ENCODE measurements at places on chromosomes 6 and 20.

- DNase-seq, result no peak
Measured at GRCh38 chr6:79671600-79672266, 40.6 kb downstream of the SH3BGRL2 start.

DNA sequence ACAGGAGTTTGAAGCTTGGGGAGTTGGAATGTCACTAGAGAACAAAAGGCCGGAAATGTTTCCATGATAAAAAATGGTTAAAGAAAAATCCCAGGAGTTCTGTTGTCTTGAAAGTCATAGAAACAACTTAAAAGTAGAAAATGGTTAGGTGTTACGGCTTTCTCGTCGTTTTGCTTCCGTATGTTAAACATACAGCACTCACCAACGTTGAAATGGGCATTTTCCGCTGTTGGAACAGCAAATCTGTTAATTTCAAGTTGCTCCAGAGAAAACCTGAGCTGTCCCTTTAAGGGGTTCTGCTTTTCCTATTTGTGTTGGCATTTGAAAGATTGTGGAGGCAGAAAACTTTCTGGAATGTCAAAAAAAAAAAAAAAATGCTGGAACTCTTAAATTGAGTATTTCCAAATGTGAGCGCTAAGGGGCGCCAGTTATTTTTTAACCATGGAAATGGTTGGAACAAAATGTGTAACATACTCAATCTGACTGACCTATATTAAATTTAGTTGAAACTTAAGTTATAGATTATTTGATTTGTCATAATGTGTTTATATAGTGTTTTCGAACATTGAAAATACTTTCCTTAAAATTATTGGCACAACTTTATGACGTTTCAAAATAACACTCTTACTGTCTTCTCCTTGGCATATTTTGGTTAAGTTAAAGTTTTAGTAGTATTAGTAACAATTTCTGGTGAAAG lies 2.2 kb downstream of the QKI start:
- DNase-seq, result no peak

DNA sequence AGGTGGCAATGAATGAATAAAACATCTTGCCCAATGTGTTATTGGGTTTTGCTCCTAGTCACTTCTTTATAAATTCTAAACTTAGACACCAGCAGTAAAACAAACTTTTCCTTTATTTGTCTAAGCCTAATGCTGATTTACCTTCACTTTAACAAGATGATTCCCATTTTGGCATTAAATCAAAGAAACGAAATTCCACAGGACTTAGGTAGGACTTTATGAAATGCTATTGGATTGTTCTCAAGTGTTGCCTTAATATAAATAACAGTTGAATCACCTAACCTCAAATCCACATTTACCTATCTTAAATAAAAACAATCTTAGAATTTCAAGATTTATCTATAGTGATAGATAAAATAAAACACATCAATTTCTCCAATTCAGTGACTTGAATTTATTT lies 831.8 kb downstream of the EPHA7 start:
- DNase-seq, result no peak

DNA sequence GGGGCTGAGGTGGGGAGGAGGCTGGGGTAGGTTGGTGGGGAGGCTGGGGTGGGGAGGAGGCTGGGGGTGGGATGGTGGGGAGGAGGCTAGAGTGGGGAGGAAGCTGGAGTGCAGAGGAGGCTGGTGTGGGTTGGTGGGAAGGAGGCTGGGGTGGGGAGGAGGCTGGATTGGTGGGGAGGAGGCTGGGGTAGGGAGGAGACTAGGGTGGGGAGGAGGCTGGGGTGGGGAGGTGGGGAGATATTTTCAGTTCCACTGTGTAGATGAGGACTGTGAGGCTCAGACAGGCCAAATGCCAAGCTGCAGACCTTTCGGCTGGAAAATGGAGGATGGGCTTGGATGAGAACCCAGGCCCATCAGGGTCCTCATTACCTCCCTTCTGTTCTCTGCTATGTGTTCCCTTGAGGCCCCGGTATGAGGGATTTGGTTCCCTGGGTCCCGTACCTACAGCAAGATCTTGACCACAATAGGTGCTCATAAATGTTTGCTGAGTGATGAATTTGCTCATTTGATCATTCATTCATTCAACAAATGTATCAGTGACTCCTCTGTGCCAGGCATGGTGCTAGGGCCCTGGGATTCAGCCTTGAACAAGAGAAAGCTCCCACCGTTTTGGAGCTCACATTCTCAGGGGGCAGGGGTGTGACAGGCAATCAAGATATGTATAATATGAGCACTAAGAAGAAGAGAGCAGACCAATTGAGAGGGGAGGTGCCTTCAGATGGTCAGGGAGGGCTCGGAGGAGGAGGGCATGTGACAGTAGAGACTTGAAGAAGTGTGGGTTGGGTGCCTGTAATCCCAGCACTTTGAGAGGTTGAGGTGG lies 36.1 kb upstream of the NOL4L start:
- no peak for DNase-seq

DNA sequence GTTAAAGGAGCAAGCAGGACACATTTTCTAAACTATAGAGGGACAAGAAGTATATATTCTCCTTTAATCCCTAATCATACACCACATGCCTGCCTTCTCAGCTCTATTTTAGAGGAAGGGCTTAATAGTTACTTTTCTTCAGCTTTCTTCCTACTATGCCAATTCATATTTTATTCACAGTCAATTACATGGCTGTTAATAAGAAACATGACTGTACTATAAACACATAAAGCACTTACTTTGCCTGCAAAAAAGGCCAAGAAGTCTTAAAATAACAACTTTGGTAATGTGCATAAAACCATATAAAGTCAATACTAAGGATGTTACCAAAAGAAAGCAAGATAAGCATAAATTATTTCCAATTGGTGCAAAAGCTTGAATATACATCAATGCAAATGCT lies 6.4 kb downstream of the KIAA0408 start:
- no peak for DNase-seq

GRCh38 chr6:158849899-158850806 lies 31.0 kb upstream of the EZR start:
- DNase-seq, result no peak

- no peak for DNase-seq
Measured at GRCh38 chr6:150685860-150686259, 86.2 kb downstream of the PLEKHG1 start.

DNA sequence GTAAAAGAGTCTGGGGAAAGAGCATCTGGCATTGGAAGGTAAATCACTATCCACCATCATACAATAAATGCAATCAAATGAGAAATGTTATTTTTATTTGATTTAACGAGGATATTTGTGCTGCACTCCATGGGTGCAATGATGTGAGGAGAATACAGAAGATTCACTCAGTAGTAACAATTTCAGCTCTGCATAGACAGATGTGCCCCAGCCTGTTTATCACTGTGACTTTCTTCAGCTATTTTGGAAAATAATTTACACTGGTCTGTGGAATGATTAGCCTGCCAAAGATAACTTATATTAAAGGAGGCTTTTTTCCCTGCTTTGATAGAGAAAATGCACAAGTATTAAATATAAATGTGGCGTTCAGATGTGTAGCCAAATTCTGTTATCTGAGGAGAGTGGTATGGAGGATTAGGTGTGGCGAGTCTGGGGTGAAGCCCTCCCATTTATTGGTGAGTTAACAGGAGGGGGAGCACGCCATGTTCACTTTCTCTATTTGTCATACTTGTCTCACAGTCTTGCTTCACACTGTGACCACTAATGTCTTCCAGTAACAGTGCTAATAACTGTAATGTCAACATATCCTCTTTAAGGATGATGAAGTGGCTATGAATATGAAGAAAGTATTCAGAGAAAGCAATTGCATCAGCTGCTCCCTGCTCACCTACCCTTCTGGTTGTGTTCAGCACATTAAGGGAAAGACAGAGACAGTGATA lies 645.6 kb downstream of the MMUT start:
- DNase-seq, result no peak

GRCh38 chr20:38161412-38161774 lies 3.7 kb downstream of the TGM2 start:
- DNase-seq, result no peak

DNA sequence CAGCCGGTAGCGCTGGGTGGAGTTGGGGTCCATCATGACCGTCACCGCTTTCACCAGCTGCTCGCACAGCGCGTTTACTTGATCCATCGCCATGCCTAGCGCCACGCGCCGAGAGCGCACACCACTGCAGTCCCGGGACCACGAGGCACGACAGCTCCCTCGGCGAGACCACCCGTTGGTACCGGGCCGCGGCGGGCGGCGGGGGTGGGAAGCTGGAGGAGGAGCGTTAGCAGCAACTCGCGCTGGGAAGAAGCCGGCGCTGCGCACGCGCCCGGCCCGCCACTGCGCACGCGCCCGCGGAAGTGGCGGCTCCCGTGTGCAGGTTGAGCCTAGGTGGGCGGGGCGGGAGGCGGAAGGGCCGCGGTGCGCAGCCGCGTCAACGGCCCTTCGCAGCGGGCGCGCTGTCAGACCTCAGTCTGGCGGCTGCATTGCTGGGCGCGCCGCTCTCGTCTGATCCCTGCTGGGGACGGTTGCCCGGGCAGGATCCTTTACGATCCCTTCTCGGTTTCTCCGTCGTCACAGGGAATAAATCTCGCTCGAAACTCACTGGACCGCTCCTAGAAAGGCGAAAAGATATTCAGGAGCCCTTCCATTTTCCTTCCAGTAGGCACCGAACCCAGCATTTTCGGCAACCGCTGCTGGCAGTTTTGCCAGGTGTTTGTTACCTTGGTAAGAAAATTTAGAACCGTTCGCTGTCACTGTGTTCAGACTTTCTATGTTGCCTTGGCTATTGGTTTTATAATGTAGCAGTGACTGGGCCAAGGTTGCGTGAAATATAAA lies at the start of the genes POLH and XPO5:
Gene POLH (plus strand): TSS at position 414 of the 780 bp plus-strand sequence. CDS start 6,135 bp downstream, outside the sequence.
Gene XPO5 (minus strand): TSS at position 267 of the 780 bp plus-strand sequence. CDS start 174 bp downstream, at position 93.
- DNase-seq, result peak; percentile 95

GRCh38 chr6:105593056-105593690 lies 190.3 kb upstream of the PREP start:
- DNase-seq, result no peak

DNA sequence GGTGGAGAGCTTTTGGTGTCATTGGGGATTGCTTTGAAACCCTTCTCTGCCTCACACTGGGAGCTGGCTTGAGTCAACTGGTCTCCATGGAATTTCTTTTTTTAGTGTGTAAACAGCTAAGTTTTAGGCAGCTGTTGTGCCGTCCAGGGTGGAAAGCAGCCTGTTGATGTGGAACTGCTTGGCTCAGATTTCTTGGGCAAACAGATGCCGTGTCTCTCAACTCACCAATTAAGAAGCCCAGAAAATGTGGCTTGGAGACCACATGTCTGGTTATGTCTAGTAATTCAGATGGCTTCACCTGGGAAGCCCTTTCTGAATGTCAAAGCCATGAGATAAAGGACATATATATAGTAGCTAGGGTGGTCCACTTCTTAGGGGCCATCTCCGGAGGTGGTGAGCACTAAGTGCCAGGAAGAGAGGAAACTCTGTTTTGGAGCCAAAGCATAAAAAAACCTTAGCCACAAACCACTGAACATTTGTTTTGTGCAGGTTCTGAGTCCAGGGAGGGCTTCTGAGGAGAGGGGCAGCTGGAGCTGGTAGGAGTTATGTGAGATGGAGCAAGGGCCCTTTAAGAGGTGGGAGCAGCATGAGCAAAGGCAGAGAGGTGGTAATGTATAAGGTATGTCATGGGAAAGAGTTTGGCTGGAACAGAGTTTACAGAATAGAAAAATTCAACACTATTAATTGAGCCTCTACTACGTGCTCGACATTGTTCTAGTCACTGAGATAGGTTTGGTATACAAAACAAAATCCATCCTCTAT lies 31.2 kb downstream of the SRSF3 start:
- peak; percentile 62 for DNase-seq

GRCh38 chr6:45676380-45676779 lies 298.6 kb upstream of the SUPT3H start:
- no peak for DNase-seq

DNA sequence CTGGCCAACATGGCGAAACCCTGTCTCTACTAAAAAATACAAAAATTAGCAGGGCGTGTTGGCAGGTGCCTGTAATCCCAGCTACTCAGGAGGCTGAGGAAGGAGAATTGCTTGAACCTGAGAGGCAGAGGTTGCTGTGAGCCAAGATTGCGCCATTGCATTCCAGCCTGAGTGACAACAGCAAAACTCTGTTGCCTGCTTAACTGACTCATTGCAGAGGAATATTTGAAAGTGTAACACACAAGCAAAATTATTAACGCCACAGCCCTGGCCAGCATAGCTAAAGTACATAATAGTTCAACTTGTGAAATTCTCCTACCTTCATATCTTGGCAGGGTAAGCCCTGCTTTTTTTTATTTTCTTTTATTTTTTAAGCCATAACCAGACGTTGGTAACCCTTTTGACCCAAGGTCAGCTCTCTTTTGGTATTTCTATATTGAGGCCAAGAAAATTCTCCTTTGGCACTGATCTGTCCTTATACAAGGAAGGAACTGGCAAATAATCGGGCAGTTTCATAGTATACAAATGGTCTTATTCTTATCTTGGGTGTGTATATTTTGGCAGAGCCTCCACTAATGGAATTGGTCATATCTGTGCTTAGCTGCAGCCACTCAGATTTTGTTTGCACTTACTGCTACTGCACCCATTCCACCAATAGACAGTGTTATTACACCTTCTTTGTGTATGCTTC lies 4.0 kb upstream of the ADGRF5 start:
- no peak for DNase-seq

- no peak for DNase-seq
Measured at GRCh38 chr6:32112431-32112980, 3.4 kb upstream of the TNXB start.

DNA sequence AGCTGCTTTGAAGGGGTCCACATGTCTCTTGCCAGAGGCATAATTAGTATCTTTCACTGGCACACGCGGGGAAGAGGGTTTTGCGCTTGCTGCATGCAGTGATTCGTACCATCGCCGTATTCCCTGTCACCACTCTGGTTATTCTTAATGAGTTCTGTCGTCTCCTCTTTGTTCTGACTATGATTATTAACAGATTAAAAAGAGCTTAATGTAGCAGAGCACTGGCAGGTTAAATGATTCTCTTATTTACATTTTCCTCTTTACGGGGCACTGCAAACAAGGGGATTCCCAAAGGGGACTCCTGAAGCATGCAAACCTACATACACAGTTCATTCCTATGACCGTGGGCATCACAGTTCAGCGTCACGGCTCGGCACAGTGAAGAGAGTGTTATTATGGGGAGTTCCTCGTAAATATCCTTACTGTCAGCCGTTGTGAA lies 204.8 kb downstream of the DTNBP1 start:
- no peak for DNase-seq

GRCh38 chr20:38997622-38998021 lies 35.5 kb downstream of the DHX35 start:
- no peak for DNase-seq

GRCh38 chr20:20096421-20096820 lies 44.1 kb downstream of the CFAP61 start:
- no peak for DNase-seq

All from mesenteric fat pad (tissue), 1 donor.